Cardiac ventricle fibroblast (primary cell): ENCODE measurements at places on chromosomes 3 and 15. TPM values are rescaled to one million over a fixed set of nuclear protein-coding genes. Genes with fewer than 3 reads are reported as not detected.

TUSC7 gene
- total RNA-seq = not detected in 2 replicates

ZNF774 gene
- total RNA-seq = 0.19 and 0.34 TPM in 2 replicates

MKRN2 gene
- 30.1 and 32.7 TPM in 2 replicates for total RNA-seq

UCN2 gene
- 0.31 and 0.64 TPM in 2 replicates for total RNA-seq

GPR160 gene
- 0.59 TPM in 1 of 2 replicates, not detected in the other for total RNA-seq

GOLGA6L4 gene
- total RNA-seq = 0.31 and 0.98 TPM in 2 replicates

POLG gene
- 30.7 and 40.3 TPM in 2 replicates for total RNA-seq

GRM7 gene
- total RNA-seq = 0.19 and 0.98 TPM in 2 replicates

PCLAF gene
- total RNA-seq = 11.0 and 18.2 TPM in 2 replicates

RASL12 gene
- total RNA-seq = 6.7 and 8.1 TPM in 2 replicates

MYO5C gene
- 0.25 and 0.39 TPM in 2 replicates for total RNA-seq

RBP2 gene
- total RNA-seq = not detected in 2 replicates

GRM2 gene
- not detected in 2 replicates for total RNA-seq

DUOX2 gene
- not detected in 2 replicates for total RNA-seq

ERICH6 gene
- not detected in 2 replicates for total RNA-seq

RAMAC gene
- 13.0 and 17.2 TPM in 2 replicates for total RNA-seq

LSM3 gene
- total RNA-seq = 7.1 and 7.5 TPM in 2 replicates

ROPN1 gene
- not detected in 2 replicates for total RNA-seq

REC114 gene
- not detected in 2 replicates for total RNA-seq

ITIH4 gene
- 0.39 and 2.2 TPM in 2 replicates for total RNA-seq

GABRR3 gene
- total RNA-seq = not detected in 2 replicates

TIMP4 gene
- total RNA-seq = 54.6 and 62.7 TPM in 2 replicates

CCK gene
- total RNA-seq = not detected in 2 replicates

GP9 gene
- total RNA-seq = not detected in 2 replicates

CCDC80 gene
- 829 and 895 TPM in 2 replicates for total RNA-seq

GP5 gene
- total RNA-seq = 0.06 and 0.10 TPM in 2 replicates

LRRK1 gene
- 15.3 and 15.8 TPM in 2 replicates for total RNA-seq

CKMT1B gene
- total RNA-seq = 0.39 TPM in 1 of 2 replicates, not detected in the other

TMA7 gene
- total RNA-seq = 298 and 375 TPM in 2 replicates

PTX3 gene
- total RNA-seq = 457 and 493 TPM in 2 replicates

TMIE gene
- total RNA-seq = not detected in 2 replicates

SLC22A13 gene
- not detected in 2 replicates for total RNA-seq

OIP5 gene
- total RNA-seq = 0.88 and 0.94 TPM in 2 replicates

P2RY14 gene
- total RNA-seq = not detected in 2 replicates

MESP2 gene
- total RNA-seq = 0.98 and 1.3 TPM in 2 replicates

PDZRN3 gene
- total RNA-seq = 44.8 and 46.0 TPM in 2 replicates

TMEM87A gene
- 26.3 and 30.2 TPM in 2 replicates for total RNA-seq

CDHR4 gene
- not detected in 2 replicates for total RNA-seq

DNAH12 gene
- 0.06 and 0.20 TPM in 2 replicates for total RNA-seq

MEX3B gene
- 3.0 and 3.4 TPM in 2 replicates for total RNA-seq
